ENCODE measurements at places on chromosomes 6 and 20.

DNA sequence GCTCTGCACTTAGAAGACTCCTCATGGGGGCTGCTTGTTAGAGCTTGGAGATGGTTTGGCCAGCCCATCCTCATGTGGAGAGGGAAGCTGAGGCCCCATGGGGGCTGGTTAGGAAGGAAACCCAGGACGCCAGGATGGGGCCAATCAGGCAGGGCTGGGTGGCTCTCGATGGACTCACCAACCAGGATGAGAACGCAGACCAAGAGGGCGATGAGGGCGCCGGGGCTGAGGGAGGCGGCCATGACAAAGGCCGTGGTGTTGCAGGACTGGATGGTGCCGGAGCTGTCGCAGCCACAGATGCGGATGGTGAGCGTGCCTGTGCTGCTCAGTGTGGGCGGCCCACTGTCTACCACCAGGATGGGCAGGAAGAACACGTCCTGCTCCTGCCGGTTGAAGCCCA is 59.7 kb downstream of the CD40 start:
- DNase-seq: no peak

GRCh38 chr20:44465001-44465560 is 10.6 kb upstream of the TTPAL start:
- DNase-seq: no peak

DNA sequence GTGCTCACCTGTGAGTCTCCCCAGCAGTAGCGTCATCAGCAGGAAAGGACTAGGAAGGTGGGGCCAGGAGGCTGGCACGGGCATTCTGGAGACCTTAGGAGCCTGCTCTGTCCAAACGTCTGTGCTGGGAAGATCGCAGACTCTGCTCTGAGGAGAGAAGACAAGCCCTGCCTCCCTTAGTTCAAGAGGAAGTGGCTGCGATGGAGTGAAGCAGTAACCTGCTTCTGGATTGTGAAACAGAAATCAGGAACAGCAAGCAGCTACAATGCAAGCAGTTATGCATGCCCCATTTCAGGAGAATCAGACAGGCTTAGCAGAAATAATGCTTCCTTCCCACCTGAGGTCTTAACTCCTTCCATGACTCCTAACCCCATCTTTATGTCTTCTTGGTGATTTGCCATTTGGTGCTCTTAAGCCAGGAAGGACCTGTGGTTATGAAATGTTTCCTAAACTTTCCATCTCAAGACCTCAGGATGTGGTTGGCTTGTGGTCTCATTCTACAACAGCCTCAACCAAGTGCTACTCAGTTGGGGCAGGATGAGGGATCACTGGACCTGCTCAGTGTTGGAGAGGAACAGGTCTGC is at the start of gene SIRPB1:
SIRPB1 (minus strand) TSS at position 149 of the 584 bp plus-strand sequence; CDS start at position 84, 65 bp downstream.
- DNase-seq: no peak

DNA sequence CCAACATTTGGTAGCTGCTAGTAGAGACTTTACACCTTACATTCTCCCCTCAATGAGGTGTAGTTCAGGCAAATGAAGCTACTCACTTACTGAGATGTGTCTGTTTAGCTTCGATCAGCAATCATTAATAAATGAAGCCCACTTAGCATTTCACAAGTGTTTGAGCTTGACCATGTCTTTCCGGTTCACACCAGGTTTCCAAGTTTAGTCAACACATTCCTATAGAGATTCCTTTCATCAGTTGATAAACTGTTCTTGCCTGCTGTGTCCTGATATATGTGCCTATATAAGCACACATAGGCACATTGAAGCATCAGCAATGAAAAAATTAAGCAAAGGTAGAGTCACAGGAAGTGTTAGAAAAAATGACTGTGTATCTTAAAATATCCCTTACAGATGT is 150.0 kb downstream of the BTBD3 start:
- DNase-seq: no peak

DNA sequence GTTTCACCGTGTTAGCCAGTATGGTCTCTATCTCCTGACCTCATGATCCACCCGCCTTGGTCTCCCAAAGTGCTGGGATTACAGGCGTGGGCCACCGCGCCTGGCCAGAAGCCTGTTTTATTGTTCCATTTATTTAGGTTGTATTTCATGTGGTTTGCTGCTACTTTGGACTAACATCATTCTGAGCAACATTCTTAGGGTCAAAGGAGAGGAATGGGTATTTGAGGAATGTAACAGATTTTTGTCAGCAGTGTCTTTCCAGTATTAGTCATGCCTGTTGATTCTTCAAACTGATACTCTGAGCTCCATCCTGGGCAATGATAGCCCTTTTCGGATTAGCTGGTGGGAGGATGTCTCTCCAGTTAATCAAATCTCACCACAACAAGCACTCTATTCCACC is 213.0 kb upstream of the CITED2 start:
- no peak for DNase-seq

DNA sequence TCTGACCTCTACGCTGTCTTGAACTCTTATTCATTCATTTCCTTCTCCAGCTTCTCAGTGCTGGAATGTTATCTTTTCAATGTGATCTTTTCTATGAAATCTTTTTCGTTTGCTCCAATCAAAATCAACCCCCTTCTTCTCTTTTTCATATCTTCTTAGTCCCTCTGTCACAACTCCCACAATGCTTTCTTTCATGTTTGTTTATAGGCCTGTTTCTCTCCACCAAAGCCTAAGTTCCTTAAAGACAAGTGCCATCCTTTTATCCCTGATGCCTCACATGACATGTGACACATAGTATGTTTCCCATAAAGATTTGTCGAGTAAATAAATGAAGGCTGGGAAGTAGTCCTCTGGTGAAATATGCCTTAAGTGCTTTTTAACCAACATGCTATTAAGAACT is 38.1 kb downstream of the CRYBG1 start:
- DNase-seq: no peak

DNA sequence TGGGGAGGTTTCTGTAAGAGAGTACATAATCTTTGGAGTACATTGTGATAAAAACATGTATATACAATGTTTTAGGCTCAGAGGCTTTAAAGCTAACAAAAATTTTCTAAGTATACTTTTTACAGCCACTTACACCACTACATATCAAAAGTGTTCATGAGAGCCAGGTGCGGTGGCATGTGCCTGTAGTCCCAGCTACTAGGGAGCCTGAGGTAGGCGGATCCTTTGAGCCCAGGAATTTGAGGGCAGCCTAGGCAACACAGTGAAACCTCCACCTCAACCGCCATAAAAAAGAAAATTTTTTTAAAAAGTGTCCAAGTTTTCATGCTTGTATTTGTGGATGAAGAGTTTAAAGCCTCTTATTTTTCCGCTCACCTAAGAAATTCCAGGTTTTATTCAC is 22.5 kb downstream of the SNX3 start:
- DNase-seq: no peak

DNA sequence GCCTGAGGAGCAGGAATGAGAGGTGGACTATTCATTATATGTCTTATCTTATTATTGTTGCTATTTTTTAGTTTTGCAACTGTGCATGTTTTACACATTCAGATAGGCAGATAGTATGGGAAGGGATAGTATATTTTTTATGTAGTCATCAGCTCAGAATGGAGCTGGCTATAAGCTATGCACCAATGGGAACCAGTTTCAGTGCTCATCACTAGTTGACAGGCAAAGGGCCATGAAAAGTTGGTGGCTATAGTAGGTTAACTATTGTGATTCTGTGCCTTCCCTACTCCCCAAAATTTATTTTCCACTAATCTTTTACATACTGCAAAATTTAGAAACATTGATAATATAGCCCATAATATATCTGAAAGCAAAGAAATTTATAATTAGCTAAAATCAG is 5.3 kb upstream of the UBD start:
- no peak for DNase-seq

DNA sequence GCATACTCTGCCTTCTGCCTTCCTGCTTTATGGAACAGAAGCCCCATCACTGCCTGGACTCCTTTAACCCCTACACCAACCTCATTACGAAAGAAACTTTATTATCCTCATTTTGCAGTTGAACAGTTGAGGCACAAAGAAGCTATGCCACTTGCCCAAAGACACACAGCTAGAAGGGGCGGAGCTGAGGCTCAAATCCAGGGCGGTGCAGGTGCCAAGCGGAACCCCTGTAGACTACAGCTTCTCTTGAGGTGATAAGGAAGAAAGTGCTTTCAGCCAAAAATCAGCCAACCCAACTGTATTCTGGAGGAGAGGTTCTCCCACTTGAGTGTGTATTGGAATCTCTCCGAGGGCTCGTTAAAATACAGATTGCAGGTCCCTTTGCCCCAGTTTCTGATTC is 90.5 kb downstream of the PRND start:
- DNase-seq: no peak

DNA sequence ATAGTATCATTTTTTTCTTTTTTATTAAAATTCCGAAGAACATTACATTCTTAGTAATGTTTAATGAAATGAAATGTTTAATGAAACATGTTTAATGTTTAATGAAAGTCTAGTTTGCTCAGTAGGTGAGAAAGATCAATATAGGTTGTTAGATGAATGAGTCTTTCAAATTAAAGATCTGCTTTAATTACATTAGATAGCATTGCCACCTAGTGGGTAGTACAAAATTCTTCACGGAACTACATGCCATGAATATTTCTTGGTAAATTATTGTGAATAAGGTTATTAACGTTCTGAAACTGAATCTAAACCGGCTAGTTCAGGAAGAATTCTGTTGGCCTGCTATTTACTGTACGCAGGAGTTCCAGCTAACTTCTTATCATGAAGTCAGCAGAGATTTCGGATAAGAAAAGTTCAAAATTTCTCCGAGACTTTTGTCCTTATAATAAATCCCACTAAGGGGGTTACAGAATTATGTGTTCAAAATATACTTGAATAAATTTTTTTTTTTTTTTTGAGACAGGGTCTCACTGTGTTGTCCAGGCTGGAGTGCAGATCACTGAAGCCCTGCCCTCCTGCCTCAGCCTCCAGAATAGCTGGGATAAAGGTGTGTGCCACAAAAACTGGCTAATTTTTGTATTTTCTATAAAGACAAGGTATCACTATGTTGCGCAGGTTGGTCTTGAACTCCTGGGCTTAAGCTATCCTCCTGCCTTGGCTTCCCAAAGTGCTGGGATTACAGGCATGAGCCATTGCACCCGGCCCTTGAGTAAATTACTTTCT is 7.9 kb upstream of the GMNN start:
- no peak for DNase-seq

DNA sequence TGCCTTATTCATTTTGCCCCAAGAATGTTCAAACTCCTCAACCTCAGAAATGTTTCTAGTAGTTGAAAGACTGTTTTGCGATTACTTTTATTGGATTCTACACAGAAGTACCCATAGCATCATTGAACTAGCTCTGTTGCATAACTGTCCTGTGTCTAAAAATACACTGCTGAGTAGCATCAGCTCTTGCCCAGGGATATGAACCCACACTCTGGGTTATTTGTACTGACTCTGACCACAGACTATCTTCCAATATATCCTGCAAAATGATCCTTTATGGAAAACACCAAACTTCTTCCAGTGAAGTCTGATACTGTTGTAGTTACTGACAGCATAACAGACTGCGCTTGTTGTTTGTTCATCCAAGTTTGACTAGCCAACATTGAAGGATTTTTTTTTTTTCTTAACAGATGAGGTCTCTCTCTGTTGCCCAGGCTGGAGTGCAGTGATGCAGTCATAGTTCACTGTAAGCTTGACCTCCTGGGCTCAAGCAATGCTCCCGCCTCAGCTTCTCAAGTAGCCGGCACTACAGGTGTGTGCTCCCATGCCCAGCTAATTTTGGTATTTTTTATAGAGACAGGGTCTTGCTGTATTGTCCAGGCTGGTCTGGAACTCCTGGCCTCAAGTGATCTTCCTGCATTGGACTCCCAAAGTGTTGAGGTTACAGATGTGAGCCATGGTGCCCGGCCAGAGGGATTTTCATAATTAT is 49.9 kb downstream of the TULP4 start:
- no peak for DNase-seq

DNA sequence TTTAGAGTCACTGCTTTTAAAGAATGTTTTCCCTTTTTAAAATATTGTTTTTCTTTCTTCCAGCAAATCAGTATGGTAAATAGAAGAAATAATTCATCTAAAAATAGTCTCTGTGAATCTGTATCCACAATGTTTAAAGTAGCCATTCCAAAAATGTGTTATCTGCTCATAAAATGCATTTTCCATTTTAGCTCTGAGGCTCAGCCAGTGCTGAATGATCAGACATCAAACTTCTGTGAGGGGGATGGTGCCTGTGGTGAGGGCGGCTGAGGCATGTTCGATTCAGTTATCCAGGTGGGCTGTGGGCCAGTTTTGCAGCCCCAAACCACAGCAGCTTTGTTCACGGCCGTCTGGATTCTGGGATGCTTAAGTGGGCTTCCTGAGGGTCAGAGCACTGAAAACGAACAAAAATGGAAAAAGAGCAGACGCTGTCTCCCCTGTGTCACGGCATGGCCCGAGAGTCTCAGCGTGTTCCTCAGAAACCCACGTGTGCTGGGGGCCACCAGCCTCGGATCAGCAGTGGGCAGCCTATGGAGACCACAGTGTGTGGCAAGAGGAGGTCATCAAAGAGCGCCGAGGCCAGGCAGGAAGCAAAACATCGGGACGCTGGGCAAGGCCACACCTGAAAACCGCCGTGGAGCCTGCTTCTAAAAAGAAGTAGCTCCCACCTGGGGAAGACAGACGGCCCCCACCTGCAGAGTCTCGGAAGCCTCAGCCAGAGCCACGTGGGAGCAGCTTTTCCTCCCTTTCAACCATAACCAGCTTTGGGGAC is 134.9 kb upstream of the THBS2 start:
- no peak for DNase-seq

DNA sequence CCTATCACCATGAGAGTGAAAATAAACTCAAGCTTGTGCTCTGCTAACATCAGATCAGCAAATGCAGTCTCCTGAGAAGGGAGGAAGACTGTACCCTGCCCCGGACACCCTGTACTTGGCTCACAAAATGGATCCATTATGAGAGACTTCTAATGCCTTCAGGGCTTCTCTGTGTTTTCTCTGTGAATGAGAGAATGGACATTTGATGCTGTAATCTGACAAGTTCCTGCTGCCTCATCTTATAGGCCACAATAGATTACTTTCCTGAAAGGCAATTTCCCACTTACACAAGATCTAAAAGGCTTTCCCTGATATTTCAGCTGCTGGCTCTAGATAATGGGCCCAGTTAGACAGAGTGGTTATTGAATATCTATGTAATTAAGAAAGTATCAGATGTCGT is 117.2 kb downstream of the OTOR start:
- DNase-seq: no peak
